ENCODE measurements at places on chromosomes 2 and 18.

- no peak for DNase-seq
Measured at GRCh38 chr2:5465859-5466258, 226.3 kb upstream of the SOX11 start.

DNA sequence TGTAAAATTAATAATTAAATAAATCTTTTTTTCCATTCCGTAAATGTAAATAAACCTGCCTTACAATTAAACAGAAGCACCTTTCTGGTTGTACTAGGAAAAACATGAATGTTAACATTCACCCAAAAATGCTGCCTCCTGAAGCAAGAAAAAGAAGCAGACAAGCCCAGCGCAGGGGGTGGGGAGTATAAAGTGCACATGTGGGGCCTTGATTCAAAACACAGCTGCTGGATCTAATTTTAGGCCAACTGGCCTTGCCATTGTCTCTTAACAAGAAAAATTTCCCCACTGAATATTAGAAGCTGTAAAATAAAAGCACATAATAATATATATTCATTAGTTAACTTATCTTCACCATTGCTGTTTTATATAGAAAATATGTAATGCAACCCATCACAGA lies 28.3 kb downstream of the TCF4 start:
- DNase-seq: no peak

DNA sequence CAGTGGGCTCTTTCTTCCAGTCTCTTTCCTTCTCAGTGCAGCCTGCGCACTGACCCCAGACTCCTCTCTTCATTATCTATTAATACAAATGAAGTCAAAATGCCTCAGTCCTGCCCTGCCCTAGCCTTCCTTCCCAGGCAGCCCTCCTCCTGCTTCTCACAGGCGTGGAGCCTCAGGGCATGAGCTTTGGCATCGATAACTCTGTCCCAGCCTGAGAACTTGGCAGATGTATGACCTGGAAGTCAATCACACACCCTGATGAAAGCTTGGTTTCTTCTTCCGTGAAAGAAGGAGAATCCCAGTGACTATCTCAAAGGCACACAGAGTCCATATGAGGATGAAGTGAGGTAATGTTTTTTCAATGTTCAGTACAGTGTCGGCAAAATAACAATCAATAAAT lies 600.7 kb upstream of the ID2 start:
- DNase-seq: no peak

DNA sequence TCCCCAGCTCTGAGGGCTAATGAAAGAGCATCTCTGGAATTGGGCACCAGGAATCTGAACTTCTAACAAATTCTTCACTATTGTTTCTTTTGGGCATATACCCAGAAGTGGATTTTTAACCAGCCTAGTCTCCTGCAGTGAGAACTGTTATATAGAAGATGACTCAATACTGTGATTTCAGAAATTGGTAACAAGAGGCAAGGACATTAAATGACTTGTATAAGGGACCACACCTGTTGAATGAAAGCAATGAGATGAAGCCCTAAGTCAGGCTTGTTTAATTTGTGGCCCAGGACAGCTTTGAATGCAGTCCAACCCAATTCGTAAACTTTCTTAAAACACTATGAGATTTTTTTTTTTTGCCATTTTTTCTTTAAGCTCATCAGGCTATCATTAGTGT lies 57.9 kb downstream of the EPC2 start:
- no peak for DNase-seq

DNA sequence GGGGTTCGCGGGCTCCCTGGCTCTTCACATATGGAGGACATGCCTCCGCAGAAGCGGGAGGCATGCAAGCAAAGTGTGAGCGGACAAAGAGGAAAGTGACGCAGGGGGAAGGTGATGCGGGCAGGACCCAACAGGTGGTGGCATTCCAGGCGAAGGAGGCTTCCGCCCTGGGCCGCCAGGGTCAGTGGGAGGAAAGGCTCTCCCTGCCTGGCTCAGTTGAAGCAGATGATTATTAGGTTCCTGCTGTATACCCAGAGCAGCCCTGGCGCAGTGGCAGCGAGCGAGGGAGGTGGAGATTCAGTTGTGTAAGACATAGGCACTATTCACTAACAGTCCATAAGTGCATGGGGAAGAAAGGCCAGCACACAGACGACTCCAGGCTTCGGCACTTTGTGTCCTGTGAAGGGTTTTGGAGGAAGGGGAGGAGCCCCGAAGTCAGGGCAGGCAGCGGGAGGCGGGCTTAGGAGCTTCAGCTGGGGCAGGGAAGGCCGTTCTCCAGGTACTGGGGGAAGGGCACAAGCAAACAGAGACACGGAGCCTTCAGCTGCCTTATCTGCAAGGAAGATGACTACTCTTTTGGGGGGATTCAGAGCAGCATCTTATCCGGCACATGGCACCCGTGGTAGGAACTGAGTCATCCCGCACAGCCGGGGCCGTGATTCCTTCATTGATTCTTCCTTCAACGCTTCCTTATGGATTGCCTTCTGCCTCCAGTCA lies 89.8 kb downstream of the TGOLN2 start:
- no peak for DNase-seq

GRCh38 chr2:72603481-72603880 lies 222.4 kb downstream of the EXOC6B start:
- no peak for DNase-seq

Measured in cerebellar nuclear complex (tissue), 1 donor.